ENCODE measurements at places on chromosomes 7 and 10.

GRCh38 chr10:97279121-97279815 lies 13.2 kb downstream of the ARHGAP19 start:
- no peak for DNase-seq

DNA sequence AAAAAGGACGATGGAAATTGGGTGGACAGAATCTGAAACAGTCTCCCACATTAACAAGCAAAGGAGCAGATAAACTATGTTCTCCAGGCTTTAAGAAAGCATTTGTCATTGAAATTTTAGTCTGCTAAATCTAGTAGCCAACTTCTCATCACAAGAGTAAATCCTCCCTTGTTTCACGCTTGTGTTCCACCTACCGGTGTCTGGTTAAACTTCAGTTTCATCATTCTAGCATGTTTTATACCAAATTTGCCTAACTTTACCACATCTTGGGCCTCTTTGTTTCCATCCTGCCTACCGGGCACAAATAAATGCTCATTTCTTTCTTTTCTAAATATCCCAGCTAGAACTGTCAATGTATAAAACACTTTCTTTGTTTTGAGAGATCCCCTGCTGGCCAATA lies 5.8 kb downstream of the LIPA start:
- no peak for DNase-seq

GRCh38 chr7:13028036-13028824 lies 340.8 kb downstream of the ARL4A start:
- DNase-seq = no peak

DNA sequence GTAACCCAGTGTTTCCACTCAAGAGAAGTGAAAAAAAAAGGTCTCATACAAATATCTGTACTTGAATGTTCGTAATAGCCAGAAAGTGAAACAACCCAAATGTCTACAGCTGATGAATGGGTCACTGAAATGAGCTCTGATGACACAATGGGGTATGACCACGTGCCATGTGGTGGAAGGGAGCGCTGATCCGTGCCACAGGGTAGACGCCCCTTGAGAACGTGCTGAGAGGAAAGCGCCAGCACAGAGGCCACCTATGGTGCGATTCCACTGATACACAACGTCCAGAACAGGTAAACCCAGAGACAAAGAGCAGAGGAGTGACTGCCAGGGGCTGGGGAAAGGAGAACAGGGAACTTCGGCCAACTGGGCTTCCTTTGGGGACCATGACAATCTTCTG lies 50.3 kb downstream of the MAD1L1 start:
- DNase-seq = no peak

DNA sequence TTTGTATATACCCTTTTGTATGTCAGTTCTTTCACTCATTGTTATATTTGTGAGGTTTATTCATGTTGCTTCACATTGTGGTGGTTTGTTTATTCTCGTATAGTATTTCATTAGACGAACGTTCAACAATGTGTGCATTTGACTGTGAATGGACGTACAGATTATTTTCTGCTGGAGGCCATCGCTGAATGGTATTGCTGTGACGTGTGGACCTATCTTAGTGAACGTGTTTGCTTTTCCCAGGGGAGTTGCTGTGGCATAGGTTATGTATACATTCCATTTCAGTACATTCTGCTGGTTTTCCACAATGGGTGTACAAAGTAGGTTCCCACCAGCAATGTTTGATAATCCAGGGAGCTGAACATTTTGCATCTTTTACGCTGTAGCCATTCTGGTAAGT lies 31.1 kb upstream of the PLEKHS1 start:
- no peak for DNase-seq

DNA sequence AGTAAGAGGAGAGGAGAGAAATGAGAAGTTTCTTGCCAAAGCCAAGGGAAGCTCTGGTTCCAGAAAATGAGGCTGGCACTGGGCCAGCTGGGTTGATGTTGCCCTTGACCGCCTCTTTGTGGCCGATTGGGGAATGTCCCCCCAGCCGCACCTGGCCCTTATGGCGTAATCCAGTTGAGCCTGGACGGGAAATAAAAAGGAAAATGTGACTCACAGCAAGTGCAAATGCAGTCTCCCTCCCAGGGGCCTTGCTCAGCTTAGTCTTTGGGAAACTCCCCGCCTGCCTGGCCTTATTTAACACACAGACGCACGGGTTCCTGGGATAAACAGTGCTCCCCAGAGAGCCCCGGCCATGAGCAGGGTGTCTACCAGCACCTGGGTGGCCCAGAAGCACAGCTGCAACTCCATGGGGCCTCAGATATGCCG lies 174.8 kb downstream of the KIAA1217 start:
- peak; percentile 93 for DNase-seq

Data from coronary artery (tissue), 2 donors.